CD4-positive, alpha-beta T cell treated with Interleukin-6 at 100 ng/mL for 8 hours (primary cell): ENCODE measurements at places on chromosomes 2 and 18.

GRCh38 chr2:213016984-213017351 is 134.4 kb downstream of the IKZF2 start:
- no peak for DNase-seq

GRCh38 chr2:6010163-6010562 is 318.0 kb downstream of the SOX11 start:
- no peak for DNase-seq

GRCh38 chr2:72694715-72695496 is 130.9 kb downstream of the EXOC6B start:
- DNase-seq: no peak

DNA sequence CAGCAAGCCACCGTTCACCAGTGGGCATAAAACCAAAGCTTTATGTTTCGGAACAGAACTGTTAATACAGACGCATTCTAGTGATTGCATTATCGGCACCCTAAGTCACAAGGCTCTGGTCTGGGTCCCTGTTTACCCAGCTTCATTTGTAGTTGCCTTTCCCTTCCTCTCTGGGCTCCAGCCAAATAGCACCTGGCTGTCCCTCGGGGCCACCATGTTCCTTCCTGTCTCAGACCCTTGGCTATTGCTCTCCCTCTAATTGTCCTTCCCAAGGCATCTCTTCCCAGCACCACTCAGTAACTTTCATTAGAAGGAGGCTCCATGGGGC is 75.3 kb downstream of the SDC1 start:
- DNase-seq: no peak

DNA sequence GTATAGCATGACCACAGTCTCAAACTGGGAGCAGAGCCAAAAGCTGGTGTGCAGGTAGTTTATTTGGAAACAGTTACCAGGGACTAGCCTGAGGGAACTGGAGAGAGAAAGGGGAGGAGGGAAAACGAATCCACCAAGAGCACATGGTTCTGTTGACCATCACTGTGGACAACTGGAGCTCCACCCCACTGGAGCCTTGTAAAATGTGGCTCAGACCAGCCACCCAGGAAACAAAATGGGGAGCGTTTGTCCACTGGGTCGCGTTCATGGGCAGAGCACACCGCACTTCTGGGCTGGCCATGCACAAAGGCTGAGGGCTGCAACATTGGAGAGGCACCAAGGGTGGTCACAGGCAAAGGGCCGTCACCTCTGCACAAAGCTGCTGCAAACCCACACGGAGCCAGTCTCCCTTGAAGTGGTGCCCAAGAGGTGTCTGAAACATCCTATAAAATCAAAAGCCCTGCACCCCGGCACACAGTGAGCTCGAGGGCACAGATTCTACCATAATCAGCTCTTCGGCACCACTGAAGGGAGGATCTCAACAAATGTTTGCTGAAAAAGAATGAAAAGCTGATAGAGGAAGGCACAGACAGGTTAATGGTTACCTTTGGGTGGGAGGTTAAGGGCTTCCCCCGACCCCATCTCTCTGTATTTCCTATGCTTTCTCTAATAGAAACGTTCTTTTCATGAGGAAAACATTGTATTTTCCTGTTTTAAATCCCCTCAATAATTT is 192.9 kb downstream of the INHBB start:
- DNase-seq: no peak

GRCh38 chr2:241559323-241560161 is 997 bp downstream of the BOK start:
- DNase-seq: no peak

GRCh38 chr2:48771241-48772014 is 15.9 kb upstream of the LHCGR start:
- DNase-seq: no peak

DNA sequence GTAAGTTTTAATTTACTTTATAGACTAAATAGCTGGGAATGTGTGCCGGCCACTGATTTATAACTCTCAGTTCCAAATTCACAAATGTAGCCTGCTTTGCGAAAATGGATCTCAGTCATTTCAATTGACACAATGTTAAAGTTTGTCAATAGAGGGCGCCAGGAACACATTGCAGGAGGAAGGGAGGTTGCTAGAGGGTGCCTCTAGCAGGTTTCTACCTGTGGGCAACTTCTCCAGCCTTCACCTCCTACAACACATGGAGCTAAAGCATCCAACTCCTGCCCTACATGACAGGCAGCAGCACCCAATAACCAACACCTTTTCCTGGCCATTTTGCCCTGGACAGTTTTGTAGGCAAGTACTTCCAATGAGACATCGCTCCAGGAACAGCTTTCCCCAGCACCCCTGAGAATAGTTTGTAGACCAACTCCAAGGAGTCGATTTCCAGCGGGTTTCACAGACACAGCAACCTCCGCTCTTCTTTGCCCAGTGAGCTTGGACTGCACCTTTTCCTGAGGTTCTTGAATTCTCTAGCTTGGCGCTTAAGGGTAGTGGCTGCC is 784.8 kb upstream of the CDH2 start:
- DNase-seq: no peak

- no peak for DNase-seq
Measured at GRCh38 chr2:213150315-213151097, 906 bp downstream of the IKZF2 start.

- DNase-seq: no peak
Measured at GRCh38 chr2:24024996-24025663, 15.2 kb downstream of the MFSD2B start.

DNA sequence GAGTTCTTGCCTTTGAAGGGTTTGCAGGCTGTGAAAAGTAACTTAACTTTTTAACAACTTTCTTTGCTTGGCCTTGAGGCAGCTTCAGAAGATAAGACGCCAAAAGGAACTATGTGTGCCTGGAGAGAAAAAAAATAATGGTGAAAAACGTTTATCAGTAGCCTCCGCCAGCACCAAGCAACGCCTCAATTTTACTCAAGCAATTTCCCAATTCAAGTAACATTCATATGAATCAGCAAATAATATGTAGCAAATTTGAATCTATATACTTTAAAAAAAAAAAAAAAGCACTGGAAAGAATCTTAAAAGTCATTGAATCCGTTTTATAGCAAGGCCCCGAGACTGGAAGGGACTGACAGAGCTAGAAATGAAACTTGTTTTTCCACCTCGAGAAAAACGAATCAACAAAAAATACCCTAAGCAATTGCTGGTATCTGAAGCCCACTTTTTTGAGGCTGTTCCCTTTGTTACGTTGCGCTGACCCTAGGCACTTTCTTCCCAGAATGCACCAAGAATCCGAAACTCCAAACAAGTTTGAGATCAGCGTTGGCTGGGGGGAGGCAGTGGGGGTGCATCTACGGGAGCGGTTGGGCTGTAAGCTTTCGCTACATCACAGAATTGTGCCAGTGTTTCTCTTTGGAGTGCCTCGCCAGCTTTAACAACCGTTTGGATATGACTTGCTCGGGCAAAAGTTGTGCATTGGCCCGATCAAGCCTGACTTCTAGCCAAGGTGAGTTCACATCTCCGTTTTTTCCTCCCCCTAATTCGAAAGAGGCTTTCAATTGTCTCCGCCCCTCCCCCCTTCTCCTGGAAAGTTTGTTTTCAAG is 2.7 kb upstream of the TGIF1 start:
- no peak for DNase-seq

DNA sequence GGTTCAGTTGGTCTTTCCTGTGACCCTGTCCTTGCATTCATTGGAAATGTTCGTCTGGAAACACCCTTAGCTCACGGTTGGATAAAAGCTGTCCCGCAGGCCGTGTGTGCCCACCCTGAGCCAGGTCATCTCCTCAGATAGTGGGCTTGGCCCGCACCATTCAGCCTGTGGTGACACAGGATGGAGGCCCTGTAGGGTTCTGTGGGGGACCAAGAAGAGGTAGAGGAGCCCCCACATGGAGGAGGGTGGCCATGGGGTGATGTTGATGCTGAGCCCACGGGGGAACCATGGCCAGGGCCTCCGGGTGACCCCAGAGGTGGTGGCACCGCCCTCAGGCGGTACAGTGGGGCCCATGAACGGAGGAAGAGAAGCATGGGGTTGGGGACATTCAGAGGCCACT is 62.7 kb downstream of the ASAP2 start:
- DNase-seq: no peak

DNA sequence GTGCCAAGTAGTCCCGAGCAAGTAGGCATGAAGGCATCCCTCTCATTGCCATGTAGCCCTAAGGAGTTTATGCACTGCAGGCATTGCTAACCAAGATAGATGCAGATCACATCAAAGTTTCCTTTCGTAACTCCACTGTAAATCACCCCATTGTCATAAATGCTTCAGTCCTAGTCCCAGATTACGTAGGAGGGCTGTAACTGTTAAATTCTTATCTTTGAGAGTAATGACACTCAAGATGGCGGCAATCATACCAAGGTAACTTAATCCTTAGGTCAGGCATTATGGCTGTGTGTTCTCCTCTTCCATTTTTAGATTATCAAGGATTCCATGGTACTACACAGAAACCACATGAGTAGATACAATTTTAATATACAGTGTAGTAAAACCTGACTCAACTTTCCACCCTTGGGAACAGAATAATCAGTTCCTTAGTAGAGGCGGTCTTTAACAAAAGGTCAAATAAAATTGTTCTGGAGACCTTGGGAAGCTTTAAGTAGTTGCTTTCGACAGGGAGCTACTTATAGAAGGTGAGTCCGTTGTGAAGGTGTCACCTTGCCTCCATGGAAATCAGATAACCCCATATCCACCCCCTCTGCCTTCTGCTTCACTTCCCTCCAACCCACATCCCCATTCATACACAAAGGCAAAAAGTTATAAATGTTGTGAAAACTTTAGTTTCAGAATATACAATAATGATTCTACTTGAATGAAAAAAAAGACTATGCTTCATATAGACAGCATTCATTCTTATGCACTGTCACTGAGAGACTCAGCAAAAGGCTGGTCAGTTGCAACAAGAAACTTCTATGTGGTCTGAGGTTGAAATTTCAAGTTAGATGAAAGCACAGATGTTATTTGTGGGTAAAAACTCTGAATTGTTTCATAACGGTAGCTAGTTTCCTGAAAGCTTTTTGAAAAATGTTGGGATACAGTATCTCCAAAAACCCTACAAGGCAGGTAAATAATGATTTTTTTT is 64.8 kb upstream of the GALNT5 start:
- no peak for DNase-seq

DNA sequence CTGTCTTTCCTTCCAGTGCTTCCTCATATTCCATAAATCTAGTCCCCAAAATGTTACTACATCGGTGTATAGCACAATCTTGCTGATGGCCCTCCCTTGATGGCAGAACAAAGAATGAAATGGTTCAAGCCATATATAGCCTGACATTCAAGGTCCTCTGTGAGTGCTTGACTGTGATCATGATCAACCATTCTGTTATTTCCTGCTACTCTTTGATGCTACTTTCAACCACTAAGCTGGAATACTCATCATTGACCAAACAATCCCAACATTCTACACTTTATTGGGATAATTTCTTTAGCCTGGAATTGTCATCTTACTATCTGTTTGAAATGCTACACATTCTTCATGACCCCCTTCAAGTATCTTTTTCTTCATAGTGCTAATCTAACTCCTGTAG is 633.9 kb downstream of the PLCL1 start:
- no peak for DNase-seq

- peak; percentile 70 for DNase-seq
Measured at GRCh38 chr18:32040936-32041335, 22.3 kb downstream of the RNF125 start.

- DNase-seq: no peak
Measured at GRCh38 chr2:16663121-16663905, 2.3 kb downstream of the CYRIA start.

DNA sequence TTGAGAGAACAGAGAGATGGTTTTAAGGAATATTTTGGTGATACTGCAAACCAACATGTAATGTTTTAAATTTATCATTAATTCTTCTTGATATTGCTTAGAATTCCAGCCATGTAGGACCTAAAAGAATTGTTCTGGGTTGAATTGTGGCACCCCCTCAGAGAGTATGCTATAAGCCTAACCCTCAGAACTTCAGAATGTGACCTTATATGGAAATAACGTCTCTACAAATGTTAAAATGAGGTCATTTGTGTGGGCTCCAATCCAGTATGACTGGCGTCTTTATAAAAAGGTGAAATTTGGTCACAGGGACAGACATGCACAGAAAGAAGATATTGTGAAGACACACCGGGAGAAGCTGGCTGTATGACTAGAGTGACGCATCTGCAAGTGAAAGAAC is 193.6 kb downstream of the NRXN1 start:
- DNase-seq: no peak

GRCh38 chr2:158973116-158973956 is 4.9 kb downstream of the TANC1 start:
- no peak for DNase-seq

DNA sequence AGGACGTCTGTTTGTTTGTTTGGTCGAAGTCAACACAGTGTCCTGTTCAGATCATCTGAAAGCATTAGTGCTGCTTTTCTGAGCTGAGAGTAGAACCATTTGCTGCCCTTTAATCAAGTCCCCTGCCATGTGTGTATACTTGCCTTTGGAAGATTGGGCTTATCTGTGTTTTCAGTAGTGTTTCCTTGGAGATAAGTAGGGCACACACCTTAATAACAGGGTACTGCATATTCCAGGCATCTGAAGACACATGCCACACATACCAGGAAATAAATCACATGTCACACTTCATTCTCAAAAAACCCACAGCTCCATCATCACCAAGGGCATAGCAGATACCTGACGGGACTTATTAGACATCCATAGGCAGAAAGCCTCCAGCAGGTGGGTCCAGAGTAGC is 157.4 kb downstream of the SOX11 start:
- no peak for DNase-seq

- no peak for DNase-seq
Measured at GRCh38 chr2:108570416-108570815, 36.1 kb downstream of the LIMS1 start.

DNA sequence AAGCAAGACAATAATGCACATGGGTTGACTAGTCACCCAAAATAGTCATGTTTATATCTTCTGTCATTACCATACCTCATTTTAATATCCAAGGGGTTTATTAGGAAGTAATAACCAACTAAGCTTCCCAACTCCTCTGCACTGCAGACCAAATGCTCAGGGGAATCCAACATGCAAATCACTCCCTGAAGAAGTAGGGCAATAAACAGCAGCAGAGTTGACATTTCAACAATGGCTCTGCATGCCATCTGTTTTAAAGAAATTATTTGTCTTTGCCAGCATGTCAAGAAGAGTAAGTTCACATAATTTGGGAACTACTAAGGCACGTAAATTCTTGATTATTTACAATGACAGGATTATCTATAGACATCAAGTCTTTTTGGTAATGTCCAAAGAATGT is 84.4 kb upstream of the LYPD1 start:
- no peak for DNase-seq

DNA sequence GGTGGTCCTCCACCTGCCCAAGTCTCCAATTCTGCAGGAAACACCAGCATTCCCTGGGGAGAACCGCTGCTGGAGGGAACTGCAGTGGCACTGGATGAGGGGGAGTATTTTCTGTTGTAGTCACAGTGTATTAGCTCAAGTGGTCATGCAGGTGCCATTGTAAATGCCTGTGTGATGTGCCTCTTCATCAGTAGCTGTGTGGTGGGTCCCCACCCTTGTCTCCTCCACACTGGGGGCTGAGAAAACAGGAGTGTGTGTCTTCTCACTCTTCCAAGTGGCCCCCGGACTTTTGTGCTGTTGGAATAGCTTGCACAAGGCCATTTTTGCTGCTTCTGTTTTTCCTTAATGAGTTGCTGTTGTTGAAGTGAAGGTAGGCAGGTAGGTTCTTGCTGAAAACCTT is 8.7 kb downstream of the NCK2 start:
- no peak for DNase-seq

- DNase-seq: no peak
Measured at GRCh38 chr2:120910956-120911951, 175.6 kb downstream of the GLI2 start.

- DNase-seq: no peak
Measured at GRCh38 chr18:55054021-55054990, 95.0 kb upstream of the CCDC68 start.
